Keratinocyte (primary cell): ENCODE measurements at places on chromosomes 6 and 20. TPM values are rescaled to one million over a fixed set of nuclear protein-coding genes. Genes with fewer than 3 reads are reported as not detected.

The CD83 gene
- 2.2 to 3.8 TPM (median 3.4 TPM) in 3 replicates for polyA plus RNA-seq

The DEFB132 gene
- not detected in 3 replicates for polyA plus RNA-seq

DNA sequence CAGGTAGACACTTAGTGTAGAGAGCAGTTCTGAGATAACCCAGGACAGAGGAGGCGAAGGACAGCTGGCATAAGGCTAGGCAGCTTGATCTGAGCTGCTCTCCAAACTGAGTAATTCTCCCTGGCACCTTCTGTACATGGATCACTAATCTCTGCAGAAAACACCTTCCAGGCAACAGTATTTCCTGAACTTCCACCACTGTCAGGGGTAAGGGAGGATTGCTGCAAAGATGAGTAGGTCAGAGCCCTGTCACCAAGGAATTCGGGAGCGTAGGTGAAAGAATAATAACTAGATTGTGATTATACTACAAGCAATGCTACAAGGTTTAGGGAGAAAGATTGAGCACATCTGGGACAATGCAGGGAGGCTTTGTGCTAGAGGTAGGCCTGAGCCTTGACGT lies 1.9 kb downstream of the HM13 start:
- peak overlapping the region; percentile 88 for H3K4me3 ChIP-seq
- peaks cover 23% of the 10 kb centered on the region for H3K4me1 ChIP-seq
- peaks cover 10% of the 10 kb centered on the region for H3K36me3 ChIP-seq
- no peaks in the 10 kb centered on the region for H3K27me3 ChIP-seq
- no peak for DNase-seq
- peak overlapping the region; percentile 18 for H3K27ac ChIP-seq

The HDGFL1 gene
- polyA plus RNA-seq: not detected in 3 replicates

GRCh38 chr6:44969446-44970185 lies 358.5 kb upstream of the RUNX2 start:
- no peak for DNase-seq
- H3K27ac ChIP-seq: no peak overlapping the region
- no peak overlapping the region for H3K4me3 ChIP-seq
- H3K36me3 ChIP-seq: no peaks in the 10 kb centered on the region
- H3K4me1 ChIP-seq: peaks cover 15% of the 10 kb centered on the region

GRCh38 chr6:114179411-114179810 lies 163.4 kb downstream of the HS3ST5 start:
- H3K4me3 ChIP-seq: no peak overlapping the region
- DNase-seq: no peak
- no peak overlapping the region for H3K27ac ChIP-seq
- H3K27me3 ChIP-seq: no peaks in the 10 kb centered on the region
